ENCODE measurements at places on chromosomes 16 and 17. TPM values are rescaled to one million over a fixed set of nuclear protein-coding genes. Genes with fewer than 3 reads are reported as not detected.

Gene DRC3
- total RNA-seq: 3.1 TPM

DNA sequence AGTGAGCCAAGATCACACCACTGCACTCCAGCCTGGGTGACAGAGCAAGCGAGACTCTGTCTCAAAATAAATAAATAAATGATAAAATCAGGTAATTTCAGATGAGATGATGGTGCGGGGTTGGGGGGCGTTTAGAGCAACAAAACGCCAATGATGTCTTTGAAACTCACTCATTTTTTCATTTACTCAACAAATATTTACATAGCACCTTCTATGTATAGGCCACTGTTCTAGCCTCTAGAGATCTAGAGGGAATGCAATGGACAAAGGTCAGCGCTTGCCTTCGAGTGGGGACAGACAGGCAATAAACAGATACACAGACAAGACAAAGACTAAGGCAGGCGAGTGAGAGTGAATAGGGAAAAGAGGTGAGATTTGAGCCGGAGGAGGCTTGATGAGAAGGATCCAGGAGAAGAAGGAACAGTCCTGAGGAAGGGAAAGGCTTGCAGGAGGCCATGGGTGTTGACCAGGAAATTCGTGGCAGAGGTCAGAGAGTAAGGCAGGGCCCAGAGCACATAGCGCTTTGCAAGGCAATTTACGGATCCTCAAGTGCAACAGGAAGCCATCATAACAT is 14.1 kb downstream of the ALDH3A1 start:
- no peak for DNase-seq

DNA sequence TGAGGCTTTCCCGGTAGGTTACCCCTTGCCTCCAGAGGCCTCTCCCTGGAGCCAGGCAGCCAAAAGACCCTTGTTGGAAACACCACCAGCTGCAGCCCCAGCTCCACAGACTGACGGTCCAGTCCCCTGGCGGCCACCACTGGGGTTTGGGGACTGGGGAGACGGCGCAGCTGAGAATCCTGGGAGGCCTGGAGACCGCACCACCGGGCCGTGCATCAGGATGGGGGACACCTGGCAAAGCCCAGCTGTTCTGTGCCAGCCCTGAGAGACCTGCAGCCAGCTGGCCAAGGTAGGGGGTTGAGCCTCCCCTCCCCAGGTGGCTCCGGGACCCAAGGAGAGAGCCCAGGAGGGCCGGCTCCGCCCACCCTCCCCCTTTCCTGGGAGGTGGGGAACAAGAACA is 8.3 kb upstream of the SLC38A10 start:
- DNase-seq: no peak

- peak; percentile 77 for DNase-seq
Observed at GRCh38 chr17:32127158-32127897, 15.0 kb upstream of the RHOT1 start.

- no peak for DNase-seq
Observed at GRCh38 chr16:57464523-57464922, 2.0 kb downstream of the POLR2C start.

All from skin of body (tissue), 3 donors.